ENCODE measurements at places on chromosomes 11 and 22.
A peak's percentile ranks its signal among the peaks of the same experiment; 100 is the strongest.

DNA sequence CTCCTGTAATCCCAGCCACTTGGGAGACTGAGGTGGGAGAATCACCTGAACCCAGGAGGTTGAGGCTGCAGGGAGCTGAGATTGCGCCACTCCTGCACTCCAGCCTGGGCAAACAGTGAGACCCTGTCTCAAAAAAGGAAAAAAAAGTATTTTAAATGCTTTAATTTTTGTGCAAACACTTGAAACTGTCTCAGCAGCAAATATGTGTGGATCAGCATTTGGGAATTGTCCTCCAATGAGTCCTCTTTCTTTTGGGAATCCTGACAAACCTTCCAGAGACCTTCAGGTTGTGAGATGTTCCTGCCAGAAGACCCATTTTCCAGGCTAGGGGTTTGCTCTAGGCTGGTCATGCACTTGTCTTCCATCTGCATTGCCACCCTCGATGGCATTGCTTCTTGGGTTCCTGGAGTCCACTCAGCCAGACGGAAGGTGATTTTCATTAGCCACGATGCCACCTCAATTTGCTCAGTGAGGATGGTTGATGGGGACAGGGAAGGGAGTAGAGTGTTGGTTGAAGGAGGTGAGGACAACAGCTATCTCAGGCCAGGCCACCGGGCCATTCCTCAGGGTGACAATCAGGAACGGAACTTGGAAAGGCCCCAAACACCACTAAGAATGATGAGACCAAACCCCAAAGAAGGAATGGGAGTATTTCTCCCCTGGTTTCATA, 55.4 kb downstream of the ST14 start:
- no peak for ATAC-seq

DNA sequence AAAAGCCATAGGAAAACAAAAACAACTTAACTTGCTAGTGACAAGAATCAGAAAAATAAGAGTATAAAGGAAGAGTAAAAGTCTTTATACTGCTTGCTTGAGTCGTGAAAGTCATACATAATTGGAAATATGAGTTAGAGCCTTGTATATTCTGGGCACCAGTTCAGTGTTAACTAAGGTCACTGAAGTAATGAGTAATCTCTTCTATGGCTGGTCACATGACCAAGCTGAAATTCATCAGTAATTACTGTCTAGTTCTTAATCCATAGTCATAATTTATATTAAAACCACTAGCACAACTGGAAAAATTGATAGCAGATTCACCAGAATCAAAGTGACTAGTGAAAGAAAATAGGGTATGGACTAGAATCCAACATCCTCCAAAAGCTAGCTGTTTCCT, 84.4 kb upstream of the SLC5A12 start:
- peak; percentile 80 for ATAC-seq

- ATAC-seq: no peak
Observed at GRCh38 chr22:19884954-19885751, 30.5 kb upstream of the GNB1L start.

GRCh38 chr11:1878137-1879031, 13.3 kb downstream of the PRR33 start:
- ATAC-seq: no peak

DNA sequence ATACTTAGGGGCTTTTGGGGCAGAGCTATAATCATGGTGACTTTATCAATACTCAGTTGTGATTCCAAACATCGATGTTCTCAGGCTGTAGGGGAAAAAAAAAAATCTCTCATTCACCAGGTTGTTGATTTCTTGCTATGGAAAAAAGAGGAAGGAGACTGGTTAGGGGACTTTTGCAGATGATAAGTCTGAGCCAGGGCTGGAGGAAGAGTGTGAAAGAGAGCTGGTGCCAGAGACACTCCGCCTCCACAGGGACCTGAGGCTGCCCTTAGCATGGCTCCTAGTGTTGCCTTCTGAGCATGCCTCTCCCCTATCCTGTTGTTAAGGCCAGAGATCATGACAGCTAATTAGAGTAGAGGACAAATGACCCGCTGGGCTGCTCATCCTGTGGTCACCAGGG, 16.9 kb downstream of the UPB1 start:
- no peak for ATAC-seq

DNA sequence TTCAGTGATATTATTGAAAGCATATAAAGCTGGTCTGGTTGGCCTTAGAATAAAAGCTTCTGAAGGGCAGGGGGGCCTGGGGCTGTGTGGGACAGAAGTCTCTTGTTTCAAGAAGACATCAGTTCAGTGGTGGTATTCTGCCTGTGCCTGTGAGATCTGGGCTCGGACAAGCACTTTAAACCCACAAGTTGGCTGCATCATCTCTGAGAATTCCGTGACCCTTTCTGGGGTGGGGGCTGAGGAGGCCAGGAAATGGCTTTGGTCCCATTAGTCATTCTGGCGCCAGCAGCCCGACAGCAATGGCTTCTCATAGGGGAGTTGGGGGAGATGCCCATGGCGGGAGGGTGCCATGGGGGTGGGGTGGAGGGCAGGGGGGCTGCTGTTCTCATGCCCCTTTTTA, 104.1 kb downstream of the PKNOX2 start:
- ATAC-seq: no peak

GRCh38 chr11:46903846-46904245, 14.5 kb downstream of the LRP4 start:
- ATAC-seq: no peak

DNA sequence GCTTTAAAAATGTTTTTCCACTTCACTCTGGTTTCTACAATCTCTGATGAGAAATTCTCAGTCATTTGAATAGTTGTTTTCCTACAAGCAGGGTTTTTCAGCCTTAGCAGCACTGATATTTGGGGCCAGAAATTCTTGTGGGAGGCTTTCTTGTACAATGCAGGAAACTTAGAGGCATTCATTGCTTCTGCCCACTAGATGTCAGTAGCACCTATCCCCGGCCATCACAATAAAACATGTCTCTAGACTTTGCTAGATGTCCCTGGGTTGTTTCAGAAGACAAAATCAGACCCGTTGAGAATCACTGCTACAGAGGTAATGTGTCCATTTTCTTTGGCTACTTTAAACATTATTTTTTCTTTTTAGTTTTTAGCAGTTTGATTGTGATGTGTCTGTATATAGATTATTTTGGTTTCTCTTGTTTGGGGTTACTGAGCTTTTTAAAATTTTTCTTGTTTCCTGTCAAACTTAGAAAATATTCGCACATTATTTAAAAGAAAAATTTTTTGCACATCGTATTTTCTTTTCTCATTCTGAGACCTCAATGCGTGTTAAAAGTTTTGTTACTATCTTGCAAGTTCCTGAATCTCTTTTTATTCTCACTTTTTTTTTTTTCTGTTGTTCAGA, 60.8 kb upstream of the CCDC179 start:
- ATAC-seq: peak; percentile 99

GRCh38 chr22:46974631-46975585, 212.5 kb downstream of the TBC1D22A start:
- no peak for ATAC-seq

DNA sequence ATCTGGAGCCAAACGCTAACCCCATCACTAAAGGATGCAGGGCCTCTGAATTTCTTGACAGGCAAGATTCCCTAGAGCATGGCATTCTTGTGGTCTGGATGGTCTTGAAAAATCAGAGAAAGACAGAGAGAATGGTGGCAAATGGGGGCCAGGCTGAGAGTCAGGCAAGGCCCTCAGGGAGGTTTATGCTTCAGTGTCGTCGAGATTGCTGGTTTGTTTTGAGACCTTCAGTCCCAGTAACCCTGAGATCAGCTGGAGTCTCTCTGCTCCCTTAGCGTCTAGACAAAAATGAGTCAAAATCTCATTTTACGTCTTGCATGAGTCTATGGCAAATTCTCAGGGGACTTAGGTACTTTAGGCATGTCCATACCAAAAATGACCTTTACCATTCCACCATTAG, 539.3 kb downstream of the SOX6 start:
- no peak for ATAC-seq

DNA sequence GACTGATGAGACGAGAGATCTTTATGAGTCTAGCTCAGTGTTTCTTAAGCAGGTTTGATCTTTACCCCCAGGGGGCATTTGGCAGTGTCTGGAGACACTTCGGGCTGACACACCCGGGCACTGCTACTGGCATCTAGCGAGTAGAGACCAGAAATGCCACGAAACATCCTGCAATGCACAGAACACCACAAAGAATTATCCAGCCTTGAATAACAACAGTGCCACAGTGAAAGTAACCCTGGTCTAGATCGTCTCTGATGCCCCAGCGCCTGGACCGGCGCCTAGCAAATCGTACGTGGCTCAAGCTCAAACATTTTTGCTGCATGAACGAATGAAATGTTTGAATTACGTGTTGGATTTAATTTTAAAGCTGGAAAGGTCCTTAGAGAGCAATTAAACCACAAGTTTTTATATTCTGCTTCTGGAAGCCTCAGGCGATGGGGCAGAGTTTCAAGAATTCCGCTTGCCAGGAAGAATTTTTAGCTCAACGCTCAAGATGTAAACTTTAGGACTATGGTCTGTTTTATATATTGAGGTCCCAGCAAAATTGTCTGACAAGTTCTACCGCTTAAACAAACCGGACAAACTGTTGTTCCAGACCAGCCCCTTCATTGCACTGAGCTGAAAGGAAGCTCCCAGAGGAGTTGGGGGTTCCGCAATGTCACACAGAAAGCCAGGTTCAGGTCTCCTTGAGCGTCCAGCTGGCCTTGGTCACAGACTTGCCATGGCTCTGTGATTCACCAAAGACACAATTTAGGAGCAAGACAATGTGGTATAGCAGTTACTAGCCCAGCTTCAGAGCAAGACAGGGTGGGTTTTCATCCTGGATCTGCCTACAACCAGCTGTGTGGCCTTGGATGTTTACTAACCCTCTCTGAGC, 44.2 kb upstream of the SMTN start:
- no peak for ATAC-seq
